ENCODE measurements at places on chromosomes 4 and X.

DNA sequence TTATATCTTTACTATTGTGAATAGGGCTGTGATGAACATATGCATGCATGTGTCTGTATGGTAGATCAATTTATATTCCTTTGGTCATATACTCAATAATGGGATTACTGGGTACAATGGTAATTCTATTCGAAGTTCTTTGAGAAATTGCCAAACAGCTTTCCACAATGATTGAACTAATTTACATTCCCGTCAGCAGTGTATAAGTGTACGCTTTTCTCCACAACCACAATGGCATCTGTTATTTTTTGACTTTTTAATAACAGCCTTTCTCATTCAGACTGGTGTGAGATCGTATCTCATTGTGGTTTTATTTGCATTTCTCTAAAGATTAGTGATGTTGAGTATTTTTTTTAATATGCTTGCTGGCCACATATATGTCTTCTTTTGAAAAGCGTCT, 439.4 kb upstream of the KLHL4 start:
- no peak for DNase-seq

- DNase-seq: no peak
Measured at GRCh38 chr4:184275766-184276165, 58.1 kb upstream of the ENPP6 start.

DNA sequence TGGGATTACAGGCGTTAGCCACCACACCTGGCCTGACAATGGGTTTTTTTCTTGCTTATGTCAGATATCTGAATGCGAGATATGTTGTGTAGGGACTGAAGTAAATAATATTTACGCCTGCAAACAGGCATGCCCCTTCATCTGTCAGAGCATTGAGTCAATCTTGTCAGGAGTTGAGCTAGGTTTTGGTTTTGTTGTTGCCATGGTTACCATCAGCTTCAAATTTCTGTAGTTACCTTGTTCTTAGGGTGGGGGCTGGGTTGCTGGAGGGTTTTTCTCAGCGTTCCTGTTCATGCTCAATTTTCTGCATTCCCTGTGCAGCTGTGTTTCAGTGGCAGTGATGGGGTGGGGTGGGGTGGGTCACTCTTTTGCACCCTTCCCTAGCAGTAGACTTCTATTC, 14.5 kb downstream of the MRPL1 start:
- DNase-seq: no peak

GRCh38 chr4:122798101-122798500, 28.5 kb upstream of the FGF2 start:
- DNase-seq: no peak

GRCh38 chr4:152643153-152644035, 36.4 kb downstream of the TMEM154 start:
- DNase-seq: no peak

DNA sequence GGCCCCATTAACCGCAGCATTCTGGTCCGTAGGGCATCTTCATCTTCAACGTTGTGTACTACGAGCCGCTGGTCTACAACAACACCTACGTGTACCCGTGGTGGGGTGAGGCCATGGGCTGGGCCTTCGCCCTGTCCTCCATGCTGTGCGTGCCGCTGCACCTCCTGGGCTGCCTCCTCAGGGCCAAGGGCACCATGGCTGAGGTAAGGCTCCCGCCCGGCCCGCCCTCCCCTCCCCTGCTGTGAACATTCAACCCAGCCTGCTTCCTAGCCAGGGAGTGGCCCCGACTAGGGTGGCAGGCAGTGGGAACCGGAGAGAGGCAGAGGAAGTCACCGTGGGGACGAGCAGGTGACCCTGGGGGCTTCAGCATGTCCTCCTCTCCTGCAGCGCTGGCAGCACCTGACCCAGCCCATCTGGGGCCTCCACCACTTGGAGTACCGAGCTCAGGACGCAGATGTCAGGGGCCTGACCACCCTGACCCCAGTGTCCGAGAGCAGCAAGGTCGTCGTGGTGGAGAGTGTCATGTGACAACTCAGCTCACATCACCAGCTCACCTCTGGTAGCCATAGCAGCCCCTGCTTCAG, 7.1 kb downstream of the SLC6A8 start:
- no peak for DNase-seq

DNA sequence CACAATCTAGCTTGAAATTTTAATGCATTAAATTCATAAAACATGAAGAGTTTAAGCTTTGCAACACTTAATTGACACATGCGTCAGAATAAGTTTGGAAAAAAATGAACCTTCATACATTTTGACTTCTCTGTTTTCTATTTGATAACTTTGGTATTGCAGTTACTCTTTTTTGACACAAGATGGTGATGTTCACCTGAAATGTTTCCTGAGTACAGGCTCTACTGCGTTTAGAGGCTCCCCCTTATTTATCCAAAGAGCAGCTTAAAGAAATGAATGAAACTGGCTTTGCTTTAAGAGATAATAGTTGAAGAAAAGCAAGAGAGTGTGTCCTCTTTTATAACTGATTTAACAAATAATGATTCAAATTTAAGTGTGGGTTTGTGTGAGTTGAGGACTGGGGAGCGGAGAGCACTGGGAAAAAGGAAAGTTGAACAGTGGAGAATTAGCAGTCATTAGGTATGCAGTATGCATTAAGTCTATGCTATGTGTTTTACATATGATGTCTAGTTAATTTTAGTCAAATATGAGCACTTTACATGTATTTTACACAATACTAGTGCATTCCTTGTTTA, 180.6 kb upstream of the NUDT6 start:
- no peak for DNase-seq

DNA sequence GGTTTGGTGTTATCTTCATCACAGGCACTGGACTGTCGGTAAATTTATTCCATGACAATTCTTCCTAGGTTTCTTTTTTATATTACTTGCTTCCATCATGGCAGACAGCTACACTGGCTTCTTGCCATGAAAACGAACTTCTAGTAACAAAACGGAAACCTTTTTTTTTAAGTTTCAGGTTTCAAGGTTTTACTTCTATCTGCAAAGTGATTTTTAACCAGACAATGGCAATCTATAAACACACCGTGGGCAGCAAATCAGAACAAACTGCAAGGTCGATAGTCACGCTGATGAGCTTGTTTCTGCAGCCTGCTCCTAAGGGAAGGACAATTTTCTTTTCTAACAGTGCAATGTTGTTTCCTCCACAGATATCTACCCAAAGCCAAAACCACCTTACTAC, 29.9 kb downstream of the XG start:
- no peak for DNase-seq

- DNase-seq: no peak
Measured at GRCh38 chr4:166675411-166675810, 558.9 kb downstream of the SPOCK3 start.

GRCh38 chrX:86148024-86148511, at the start of gene DACH2:
TSS of gene DACH2 (plus strand) at chrX:86148451.
- DNase-seq: peak; percentile 56

GRCh38 chr4:10666616-10667015, 18.0 kb downstream of the CLNK start:
- no peak for DNase-seq

DNA sequence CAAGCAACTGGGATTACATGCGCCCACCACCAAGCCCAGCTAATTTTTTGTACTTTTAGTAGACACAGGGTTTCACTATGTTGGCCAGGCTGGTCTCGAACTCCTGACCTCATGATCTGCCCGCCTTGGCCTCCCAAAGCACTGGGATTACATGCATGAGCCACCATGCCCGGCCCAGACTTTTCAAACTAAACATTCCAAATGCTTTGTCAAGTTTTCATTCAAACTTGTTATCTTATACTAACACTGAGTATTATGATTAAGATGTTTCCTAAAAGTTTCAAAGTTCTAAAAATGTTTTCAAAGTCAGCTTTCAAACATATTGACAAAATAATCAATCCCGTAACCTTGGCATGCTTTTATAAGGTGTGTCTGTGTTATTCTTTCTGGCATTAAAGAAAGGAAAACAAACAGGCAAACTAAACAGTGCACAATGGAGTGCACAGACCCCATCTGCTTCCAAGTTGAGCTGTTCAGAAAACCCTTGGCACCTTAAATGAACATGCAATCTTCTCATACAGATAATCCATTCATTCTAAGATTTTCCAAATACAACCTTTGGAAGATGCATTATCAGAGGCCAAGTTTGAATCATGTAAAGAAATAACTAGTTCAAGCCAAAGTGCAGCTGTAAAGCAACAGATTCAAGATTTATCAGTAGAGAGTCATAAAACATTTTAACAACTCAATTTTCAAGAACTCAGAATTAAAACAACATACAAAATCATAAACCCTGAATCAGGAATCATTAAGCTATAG, 49.1 kb downstream of the ABCG2 start:
- DNase-seq: no peak

DNA sequence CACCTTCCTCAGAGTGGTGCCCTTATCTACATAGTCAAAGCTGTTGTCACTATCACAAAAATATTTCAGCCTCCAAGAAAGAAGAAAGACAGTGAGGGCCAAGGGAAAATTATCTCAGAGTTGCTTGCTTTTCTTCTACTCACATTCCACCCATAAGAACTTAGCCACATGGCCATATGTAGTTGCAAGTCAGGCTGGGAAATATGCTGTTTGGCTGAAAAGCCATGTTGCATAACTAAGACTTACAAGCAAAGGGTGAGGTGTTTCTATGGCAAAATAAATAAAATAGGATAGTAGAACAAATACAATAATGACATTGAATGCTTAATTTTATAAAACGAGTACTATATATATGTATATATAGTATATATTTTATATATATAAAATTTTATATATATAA, 365.9 kb upstream of the PABPC4L start:
- DNase-seq: no peak

- DNase-seq: no peak
Measured at GRCh38 chrX:41313419-41313818, 20.5 kb upstream of the DDX3X start.

- no peak for DNase-seq
Measured at GRCh38 chr4:119025916-119026661, 109.5 kb upstream of the MYOZ2 start.

- no peak for DNase-seq
Measured at GRCh38 chrX:11462136-11462535, 168.9 kb downstream of the AMELX start.

All from occipital lobe (tissue), 3 donors.